ENCODE measurements at places on chromosomes 3 and 15. TPM values are rescaled to one million over a fixed set of nuclear protein-coding genes. Genes with fewer than 3 reads are reported as not detected.
A peak's percentile ranks its signal among the peaks of the same experiment; 100 is the strongest.

ATP13A4 gene
- total RNA-seq = 0.43 TPM

RAB43 gene
- 34.9 TPM for total RNA-seq

HEMK1 gene
- total RNA-seq = 23.8 TPM

LHFPL4 gene
- 0.05 TPM for total RNA-seq

EXD1 gene
- total RNA-seq = not detected

MCF2L2 gene
- total RNA-seq = 0.61 TPM

ZDHHC23 gene
- total RNA-seq = 2.5 TPM

GRCh38 chr3:4865714-4866113 is 113.5 kb upstream of the BHLHE40 start:
- H3K4me3 ChIP-seq = no peak overlapping the region
- no peak for DNase-seq
- peaks cover 6% of the 10 kb centered on the region for H3K4me1 ChIP-seq
- no peaks in the 10 kb centered on the region for H3K27me3 ChIP-seq

- no peak for DNase-seq
- H3K27me3 ChIP-seq = no peaks in the 10 kb centered on the region
- no peak overlapping the region for H3K27ac ChIP-seq
- no peaks in the 10 kb centered on the region for H3K36me3 ChIP-seq
- H3K4me3 ChIP-seq = no peak overlapping the region
These were observed 39.8 kb downstream of the FOXB1 start for GRCh38 chr15:60043744-60044435.

DNA sequence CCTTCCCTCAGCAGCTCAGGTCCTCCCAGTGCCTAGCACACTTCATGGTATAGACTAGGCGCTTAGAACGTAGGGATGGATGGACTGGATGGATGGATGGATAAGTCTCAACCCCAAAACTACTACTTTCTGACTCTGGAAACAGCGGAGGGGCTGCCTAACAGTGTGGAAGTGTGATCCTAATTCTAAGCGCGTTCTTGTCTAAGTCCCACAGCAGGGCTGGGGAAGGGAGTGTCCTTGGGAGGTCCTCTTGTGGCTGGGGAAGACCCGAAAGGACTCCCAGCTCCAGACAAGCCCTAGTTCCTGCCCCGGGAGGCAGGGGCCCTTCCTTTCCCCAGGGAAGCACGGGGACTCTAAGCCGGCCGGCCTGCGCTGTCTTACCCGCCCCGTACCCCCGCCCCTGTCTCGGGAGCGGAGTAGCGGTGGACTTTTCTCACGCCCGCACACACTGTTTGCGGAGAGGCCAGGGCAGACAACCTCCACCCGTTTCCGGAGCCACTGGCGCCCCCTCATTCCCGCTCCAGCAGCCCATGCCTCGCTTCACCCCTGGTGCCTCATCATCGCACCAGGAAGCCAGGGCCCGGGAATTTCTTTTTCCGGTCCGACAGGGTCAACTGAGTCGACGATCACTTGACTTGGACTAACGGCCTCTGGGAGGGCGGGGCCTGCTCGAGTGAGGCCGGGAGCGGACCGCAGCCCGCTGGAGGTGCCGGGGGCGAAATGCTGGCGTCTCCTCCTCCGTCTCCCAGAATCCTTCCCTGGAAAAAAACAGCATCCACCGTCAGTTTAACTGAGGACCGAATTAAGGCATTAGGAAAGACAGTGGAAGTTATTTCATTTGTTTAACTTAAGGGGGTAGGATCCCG is 133.3 kb downstream of the TBC1D2B start:
- peak; percentile 83 for DNase-seq
- no peaks in the 10 kb centered on the region for H3K27me3 ChIP-seq
- no peaks in the 10 kb centered on the region for H3K36me3 ChIP-seq
- H3K27ac ChIP-seq = peak overlapping the region; percentile 75

DNA sequence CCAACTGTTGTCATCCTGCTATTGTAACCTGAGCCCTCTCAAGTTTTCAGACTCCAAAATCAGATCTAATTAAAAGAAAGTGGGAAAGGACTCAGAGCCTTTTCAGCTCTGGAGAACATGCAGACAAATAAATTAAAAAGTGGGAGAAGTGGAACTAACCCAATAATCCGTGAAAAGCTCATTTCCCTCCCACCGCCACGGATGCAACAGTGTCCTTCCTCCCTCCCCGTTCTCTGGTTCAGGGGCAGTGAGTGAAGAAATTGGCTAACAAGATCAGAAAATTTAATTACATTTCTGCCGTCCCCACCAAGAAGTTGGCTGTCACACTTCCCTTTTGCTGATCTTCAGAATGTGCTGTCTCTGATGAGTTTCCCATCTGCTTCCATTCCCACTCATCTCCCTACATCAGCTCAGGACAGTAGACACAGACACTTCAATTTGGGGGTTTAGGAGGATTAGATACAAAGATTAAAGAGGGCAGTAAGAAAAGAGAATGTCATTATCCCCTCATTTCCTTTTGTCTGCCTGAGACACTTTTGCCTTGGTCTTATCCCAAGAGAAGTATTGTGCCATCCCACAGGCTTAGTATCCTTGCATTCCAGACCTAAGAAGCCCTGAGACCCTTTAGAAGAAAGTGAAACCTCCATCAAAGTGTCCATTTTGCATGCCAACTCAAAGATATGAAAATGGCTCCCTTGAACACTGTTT is 335.7 kb upstream of the PPP2R3A start:
- no peaks in the 10 kb centered on the region for H3K36me3 ChIP-seq
- H3K27me3 ChIP-seq = no peaks in the 10 kb centered on the region
- no peak overlapping the region for H3K27ac ChIP-seq
- H3K4me3 ChIP-seq = no peak overlapping the region

- H3K27ac ChIP-seq = no peak overlapping the region
- H3K36me3 ChIP-seq = no peaks in the 10 kb centered on the region
- H3K4me3 ChIP-seq = no peak overlapping the region
- DNase-seq = no peak
These were observed 177.1 kb downstream of the RPLP1 start for GRCh38 chr15:69629631-69630161.

DNA sequence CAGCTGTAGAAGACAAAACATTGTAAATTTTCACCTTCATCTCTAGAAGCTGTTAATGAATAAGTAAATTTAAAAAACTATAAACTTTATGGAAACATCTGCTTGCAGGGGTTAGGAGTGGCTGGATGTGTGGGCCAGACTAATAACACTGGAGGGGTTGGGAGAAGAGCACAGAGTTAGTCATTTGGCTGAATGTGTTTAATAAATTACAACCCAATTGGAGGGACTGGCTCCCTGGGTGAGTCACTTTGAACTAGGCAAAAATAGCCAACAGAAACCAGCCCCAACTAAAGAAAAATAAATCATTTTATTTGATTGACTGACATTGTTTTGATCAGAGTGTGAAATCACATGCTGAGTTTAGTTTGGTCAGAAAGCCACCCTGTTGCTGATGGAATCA is 21.8 kb downstream of the DGKG start:
- no peak overlapping the region for H3K27ac ChIP-seq
- H3K4me3 ChIP-seq = no peak overlapping the region
- H3K4me1 ChIP-seq = no peaks in the 10 kb centered on the region
- H3K36me3 ChIP-seq = no peaks in the 10 kb centered on the region

DNA sequence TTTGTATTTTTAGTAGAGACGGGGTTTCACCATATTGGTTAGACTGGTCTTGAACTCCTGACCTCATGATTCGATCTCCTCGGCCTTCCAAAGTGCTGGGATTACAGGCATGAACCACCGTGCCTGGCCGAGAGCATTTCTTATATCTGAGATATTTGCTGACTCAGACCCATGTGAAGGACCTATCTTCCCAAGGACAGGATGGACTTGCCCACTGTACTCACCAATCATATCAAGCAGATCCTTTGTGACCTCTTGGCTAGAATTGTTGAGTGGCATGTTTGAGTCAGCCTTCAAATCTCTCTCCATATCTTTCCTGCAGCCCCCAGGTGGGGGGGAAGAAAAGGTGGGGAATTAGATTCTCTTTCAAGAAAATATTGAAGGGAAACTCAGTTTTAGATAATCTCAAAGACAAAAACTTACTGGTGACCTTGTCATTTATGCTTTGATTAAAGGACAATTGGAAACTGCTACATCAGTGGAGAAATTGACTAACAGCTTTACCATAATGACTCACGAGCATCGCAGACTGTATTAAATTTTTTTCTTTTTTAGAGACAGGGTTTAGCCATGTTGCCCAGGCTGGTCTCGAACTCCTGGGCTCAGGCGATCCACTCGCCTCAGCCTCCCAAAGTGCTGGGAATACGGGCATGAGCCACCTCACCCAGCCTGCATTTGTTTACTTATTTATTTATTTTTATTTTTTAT is 3.1 kb downstream of the C3orf62 start:
- DNase-seq = no peak
- no peaks in the 10 kb centered on the region for H3K27me3 ChIP-seq
- peaks cover 23% of the 10 kb centered on the region for H3K4me1 ChIP-seq
- no peak overlapping the region for H3K27ac ChIP-seq

GRCh38 chr15:58555162-58556027 is 123.6 kb downstream of the LIPC start:
- no peak overlapping the region for H3K4me3 ChIP-seq
- no peaks in the 10 kb centered on the region for H3K27me3 ChIP-seq
- H3K36me3 ChIP-seq = no peaks in the 10 kb centered on the region

DNA sequence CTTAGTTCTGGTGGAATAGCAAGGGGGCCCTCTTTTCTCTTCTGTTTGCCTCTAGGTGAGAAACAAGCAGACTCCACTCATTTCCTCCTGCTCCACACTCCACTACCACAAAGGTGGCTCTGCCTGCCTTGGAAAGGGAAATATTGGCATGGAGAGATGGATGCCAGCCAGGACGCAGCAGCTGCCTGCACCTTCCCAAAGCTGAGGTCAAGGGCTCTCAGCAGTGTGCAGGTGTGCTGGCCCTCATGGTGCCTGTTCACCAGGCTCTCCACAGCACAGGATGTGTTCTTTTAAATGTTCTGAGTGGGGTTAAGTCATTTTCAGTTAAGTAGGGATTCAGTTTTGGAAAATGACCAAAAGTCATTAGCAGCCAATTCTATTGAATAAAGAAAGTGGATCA is 211.2 kb upstream of the STRIT1 start:
- DNase-seq = no peak
- H3K4me3 ChIP-seq = no peak overlapping the region
- H3K27me3 ChIP-seq = no peaks in the 10 kb centered on the region

GRCh38 chr3:126104742-126105605 is 21.1 kb upstream of the SLC41A3 start:
- H3K27me3 ChIP-seq = no peaks in the 10 kb centered on the region
- H3K4me1 ChIP-seq = no peaks in the 10 kb centered on the region
- H3K27ac ChIP-seq = no peak overlapping the region
- no peak overlapping the region for H3K4me3 ChIP-seq
- no peaks in the 10 kb centered on the region for H3K36me3 ChIP-seq
- no peak for DNase-seq

- H3K27me3 ChIP-seq = no peaks in the 10 kb centered on the region
- no peak for DNase-seq
- H3K36me3 ChIP-seq = no peaks in the 10 kb centered on the region
- H3K4me1 ChIP-seq = no peaks in the 10 kb centered on the region
- H3K4me3 ChIP-seq = no peak overlapping the region
These were observed 30.1 kb upstream of the ARL8B start for GRCh38 chr3:5092018-5092417.

- no peaks in the 10 kb centered on the region for H3K4me1 ChIP-seq
- no peaks in the 10 kb centered on the region for H3K36me3 ChIP-seq
- no peak for DNase-seq
- no peak overlapping the region for H3K27ac ChIP-seq
These were observed 16.8 kb downstream of the RPUSD3 start for GRCh38 chr3:9826815-9827573.

- H3K27ac ChIP-seq = no peak overlapping the region
- H3K27me3 ChIP-seq = no peaks in the 10 kb centered on the region
- peaks cover 4% of the 10 kb centered on the region for H3K4me1 ChIP-seq
- DNase-seq = peak; percentile 6
These were observed 42.7 kb downstream of the ITGA11 start for GRCh38 chr15:68389041-68389930.

DNA sequence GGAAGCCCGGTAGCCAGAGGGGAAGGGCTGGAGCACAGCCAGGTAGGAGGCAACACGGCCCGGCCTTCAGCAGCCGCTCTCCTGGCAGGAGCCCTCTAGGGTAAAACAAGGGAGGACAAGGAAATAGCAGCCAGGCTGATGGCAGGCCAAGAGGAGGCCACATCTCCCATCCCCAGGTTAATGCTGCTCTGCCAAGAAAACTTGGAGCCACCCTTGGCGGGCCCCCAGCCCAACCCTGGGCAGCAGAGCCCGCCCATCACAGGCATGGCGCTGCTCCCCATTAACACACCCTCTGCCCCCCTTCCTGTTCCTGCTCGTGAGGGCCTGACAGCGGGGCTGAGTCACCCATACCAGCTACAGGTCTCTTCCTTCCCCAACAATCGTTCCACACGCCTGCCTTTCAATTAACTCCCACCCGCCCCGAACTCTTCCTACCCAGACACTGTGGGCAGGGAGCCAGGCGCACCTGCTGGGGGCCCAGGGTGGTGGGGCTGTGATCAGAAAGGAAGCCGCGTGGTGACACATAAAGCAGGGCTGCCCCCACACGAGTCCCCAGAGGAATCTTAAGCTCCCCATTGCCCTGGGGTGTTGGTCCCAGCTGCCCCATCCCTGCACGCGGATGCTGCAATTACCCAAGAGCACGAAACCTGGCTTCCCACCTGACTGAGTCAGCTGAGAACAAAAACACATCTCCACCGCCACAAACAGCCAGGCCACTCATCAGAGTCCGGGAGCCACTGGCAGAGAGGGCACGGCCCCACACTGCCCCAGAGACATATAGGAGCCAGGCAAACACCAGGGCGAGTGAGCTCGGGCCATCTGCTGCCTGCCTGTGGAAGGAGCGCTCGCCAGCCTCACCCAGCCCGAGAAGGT is at the start of gene C15orf62:
C15orf62 (plus strand) TSS at position 707 of the 873 bp plus-strand sequence. CDS start 516 bp downstream, outside the sequence.
- H3K4me1 ChIP-seq = peaks cover 4% of the 10 kb centered on the region
- no peaks in the 10 kb centered on the region for H3K27me3 ChIP-seq
- no peak within 1 kb of the TSS for H3K4me3 ChIP-seq
- no peak within 1 kb of the TSS for H3K27ac ChIP-seq

- H3K4me1 ChIP-seq = no peaks in the 10 kb centered on the region
- no peak overlapping the region for H3K27ac ChIP-seq
- H3K4me3 ChIP-seq = no peak overlapping the region
- DNase-seq = no peak
- no peaks in the 10 kb centered on the region for H3K36me3 ChIP-seq
These were observed 712.5 kb downstream of the PLOD2 start for GRCh38 chr3:145448436-145448835.

Data from ovary (tissue), 10 donors.